ENCODE measurements at places on chromosomes 6 and 20.

- DNase-seq: no peak
These were observed 110.8 kb downstream of the ERMARD start for GRCh38 chr6:169862043-169862891.

DNA sequence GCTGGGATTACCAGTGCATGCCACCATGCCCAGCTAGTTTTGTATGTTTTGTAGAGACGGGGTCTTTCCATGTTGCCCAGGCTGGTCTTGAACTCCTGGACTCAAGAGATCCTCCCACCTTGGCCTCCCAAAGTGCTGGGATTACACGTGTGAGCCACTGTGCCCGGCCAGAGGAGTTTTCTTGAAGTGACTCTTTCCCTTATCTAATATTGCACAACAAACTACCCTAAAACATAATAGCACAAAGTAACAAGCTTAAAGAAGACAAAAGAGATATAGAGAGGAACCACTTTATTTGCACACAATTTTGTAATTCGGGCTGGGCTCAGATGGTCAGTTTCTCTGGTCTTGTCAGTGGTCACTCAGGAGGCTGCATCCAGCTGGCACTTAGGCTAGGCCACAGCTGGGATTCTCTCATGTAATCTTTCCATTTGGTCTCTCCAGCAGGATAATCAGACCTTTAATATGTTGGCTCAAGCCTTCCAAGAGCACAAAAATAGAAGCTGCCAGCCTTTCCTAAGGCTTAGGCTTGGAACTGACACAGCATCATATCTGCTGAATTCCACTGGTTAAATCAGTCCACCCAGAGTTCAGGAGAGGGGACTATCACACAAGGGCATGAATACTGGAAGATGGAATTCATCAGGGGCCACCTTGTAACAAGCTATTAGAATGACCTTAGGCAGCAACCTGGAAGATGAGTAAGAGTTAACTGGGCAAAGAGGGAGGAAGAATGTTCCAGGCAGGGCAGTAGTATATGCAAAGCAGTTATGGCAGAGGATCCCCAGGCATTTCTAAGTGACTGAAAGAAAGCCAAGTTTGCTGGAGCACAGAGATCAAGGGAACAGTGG is 56.7 kb upstream of the PNRC1 start:
- no peak for DNase-seq

DNA sequence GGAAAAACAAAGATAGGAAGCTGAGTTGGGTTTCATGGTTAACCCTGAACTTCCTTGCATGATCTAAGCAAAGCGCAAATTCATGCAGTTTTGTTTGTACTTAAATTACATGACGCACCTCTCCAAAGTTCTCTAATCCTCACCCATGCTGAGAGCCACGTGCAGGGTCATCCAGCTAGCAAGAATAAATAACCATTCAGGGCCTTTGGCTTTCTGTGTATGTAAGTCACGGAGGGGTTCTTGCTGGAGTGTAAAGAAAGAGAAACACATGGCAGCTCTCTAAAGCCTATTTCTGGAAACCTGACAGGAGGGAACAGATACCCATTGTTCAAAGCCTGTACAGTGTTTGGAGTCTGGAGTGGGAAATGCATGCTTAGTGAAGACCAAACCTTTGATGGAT is 171.7 kb upstream of the CCN2 start:
- no peak for DNase-seq

GRCh38 chr6:26352315-26352714 is 12.7 kb upstream of the BTN3A2 start:
- no peak for DNase-seq

All from stimulated activated CD4-positive, alpha-beta T cell treated with anti-CD3 and anti-CD28 coated beads, Interleukin-1b, Interleukin-23, amount 100 ng/mL, for 1 hour (primary cell).